Left renal cortex interstitium (tissue), 4 donors: ENCODE measurements at places on chromosomes 13 and 19.

GRCh38 chr13:85799097-85799582 is at the start of gene SLITRK6:
Gene SLITRK6, minus strand, starts transcription at chr13:85799419. Its CDS starts 2,911 bp downstream, at chr13:85796508.
- DNase-seq, result no peak

GRCh38 chr19:5718579-5719273 is 1.2 kb downstream of the LONP1 start:
- DNase-seq, result no peak

DNA sequence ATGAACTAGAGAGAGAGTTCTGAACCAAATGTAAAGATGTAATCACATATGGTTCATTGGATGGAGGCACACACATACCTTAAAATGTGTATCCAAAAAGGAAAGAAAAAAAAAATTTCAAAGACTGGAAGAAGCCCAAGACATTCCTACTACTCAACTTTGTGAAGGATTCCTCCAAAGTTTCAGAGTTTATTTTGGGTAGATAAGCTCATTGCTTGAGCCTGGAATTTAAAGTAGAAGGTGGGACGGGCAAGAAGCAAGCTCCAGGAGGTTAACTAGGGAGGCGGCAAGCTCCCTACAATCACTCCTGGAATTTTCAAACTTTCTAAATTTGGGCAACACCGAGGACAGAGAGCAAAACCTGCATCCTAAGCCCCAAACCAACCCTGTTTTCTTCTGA is 1.9 kb downstream of the TSHZ3 start:
- DNase-seq, result no peak

- no peak for DNase-seq
Measured at GRCh38 chr19:48646722-48647216, 782 bp upstream of the CA11 start.

DNA sequence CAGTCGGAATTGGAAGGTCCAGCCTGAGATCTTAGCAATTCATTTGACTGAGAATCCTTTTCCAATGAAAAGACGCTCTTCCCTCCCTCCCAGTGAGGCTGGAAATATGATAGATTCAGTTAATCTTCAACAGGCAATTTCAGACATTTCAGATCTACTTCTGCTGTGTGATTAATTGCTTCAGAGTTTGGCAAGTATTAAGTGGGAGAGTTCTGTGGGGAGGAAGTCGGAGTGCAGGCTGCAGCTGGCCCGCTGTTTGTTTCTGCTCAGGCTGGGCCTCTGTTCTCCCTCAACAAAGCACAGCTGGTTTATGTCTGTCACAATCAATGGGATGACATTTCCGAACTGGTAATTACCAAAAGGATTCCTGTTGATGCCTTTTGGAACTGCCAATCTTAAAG is 178.2 kb downstream of the NDFIP2 start:
- DNase-seq, result peak; percentile 31

GRCh38 chr19:13092606-13093235 is 9.9 kb downstream of the LYL1 start:
- DNase-seq, result no peak

DNA sequence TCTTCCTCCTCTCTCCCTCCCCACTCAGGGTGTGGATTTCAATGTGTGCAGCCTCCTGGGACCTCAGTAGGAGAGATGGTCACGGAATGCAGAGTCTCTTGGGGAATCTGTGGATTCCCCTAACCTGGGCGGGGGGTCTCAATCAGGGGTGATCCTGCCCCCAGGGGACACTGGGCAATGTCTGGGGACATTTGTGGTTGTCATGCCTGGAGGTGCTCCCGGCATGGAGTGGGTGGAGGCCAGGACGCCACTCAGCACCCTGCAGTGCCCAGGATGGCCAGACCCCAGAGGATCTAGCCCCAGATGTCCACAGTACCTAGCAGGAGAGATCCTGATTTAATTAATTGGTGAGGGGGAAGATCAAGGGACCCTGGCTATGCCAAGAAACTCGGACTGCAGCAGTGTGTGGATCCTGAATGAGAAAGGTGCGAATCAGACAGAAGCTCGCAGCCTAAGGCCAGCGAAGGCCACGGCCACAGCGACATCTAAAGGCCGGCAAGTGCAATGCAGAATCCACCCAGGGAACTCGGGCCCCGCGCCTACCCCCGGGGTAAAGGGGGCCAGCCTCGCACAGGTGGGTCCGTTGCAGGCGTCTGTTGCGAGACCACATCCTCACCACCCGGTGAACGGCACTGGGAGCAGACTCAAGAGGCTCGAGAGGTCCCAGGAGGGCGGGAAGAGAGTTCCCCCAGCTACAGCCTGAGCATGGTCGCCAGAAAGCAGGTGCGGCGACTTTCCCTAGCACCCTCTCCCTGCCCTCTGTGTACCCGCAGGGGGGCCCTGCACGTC is 88.8 kb downstream of the GNG7 start:
- no peak for DNase-seq

DNA sequence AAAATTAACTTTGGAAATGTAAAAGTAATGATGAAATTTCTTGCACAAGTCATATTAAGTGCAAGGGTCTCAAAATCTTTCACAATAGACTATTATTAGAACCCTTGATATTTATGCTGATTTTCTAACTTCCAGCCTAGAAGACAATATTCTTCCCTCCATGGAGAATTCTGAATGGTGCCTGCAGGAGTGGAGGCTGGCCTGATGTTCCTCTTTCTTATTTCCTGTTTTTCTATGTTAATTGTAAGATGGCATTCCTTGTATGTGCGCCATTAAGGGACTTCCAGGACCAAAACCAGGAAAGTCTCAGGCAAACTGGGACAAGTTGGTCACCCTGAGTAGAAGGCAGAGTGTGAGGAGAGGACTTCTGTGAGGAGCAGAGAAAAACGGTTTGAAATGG is 294.9 kb downstream of the DLEU7 start:
- DNase-seq, result no peak

GRCh38 chr13:49545661-49546060 is 39.7 kb downstream of the RCBTB1 start:
- DNase-seq, result no peak

- DNase-seq, result no peak
Measured at GRCh38 chr19:57305056-57305455, 15.2 kb upstream of the ZNF543 start.

DNA sequence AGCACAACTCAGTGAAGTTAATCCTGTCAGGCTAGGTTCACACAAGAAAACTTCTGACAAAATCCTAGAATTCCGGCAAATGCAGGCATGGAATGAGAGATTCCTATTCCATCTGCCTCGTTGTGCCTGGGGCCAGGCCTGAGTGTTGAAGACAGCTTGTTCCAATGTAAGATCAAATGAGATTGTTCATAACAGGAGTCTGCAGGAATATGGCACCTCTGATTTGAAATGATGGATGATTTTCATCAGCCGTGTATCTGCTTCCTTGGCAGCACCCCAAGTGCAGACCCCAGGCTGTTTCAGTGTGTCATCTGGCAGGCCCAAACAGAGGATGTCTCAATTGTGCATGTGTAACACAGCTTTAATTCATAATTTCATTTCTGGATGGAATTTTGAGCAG is 35.3 kb upstream of the SACS start:
- DNase-seq, result no peak
